Fibroblast of villous mesenchyme (primary cell): ENCODE measurements at places on chromosomes 7 and 10. TPM values are rescaled to one million over a fixed set of nuclear protein-coding genes. Genes with fewer than 3 reads are reported as not detected.

Gene CTAGE8
- total RNA-seq: 0.43 TPM in 1 of 2 replicates, not detected in the other

- DNase-seq: no peak
Measured at GRCh38 chr7:35685781-35686180, 9.2 kb downstream of the HERPUD2 start.

DNA sequence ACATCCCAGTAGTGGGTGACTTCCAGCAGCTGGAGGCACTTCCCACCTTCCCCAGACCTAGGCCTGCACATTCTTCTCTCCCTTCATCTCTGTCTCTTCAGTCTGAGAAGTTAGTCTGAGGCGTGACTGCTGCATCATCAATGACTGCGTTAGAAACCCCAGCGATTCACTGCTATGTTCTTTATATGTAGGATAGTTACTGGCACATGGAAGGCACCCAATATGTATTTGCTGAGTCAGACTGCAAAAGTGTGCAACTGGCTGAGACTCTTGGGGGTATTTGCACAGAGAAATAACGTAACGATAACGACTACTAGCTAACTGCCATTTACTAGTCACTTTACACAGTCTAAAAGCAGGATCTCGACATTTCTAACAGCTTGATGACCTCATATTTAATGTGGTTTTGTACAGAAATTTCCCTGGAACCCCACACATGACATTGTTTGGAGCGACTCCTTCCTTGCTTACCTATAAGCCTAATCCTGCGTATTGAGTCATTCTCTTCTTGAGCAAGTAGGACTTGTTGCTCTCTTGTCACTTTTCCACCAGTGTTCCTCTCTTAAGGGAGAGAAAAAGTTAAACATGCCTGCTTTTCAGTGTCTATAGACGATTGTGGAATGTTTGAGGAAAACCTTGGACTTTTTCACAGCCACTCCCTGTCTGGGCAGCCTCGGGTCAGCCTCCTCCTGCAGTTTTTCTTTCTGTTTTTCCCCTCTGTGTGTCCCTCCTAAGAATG lies 45.5 kb downstream of the THNSL1 start:
- peak; percentile 10 for DNase-seq

GRCh38 chr7:74656441-74656836 lies 1.1 kb upstream of the GTF2I start:
- DNase-seq: peak; percentile 30

GRCh38 chr10:78768876-78769275 lies 299.9 kb upstream of the ZMIZ1 start:
- DNase-seq: no peak

Gene CRYGN
- under 0.01 TPM in 1 of 2 replicates, not detected in the other for total RNA-seq

DNA sequence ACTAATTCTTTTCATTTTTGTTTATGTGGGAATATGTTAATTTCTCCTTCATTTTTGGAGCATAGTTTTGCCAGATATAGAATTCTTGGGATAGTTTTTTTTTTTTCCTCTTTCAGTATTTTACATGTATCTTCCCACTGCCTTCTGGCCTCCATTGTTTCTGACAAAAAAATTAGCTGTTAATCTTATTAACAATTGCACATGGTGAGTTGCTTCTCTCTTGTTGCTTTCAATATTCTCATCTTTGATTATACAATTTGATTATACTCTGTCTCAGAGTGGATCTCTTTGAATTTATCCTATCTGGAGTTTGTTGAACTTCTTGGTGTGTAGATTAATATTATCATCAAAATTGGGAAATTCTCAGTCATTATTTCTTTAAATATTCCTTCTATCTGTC lies 41.4 kb upstream of the HABP2 start:
- no peak for DNase-seq

Gene CRTAC1
- not detected in 2 replicates for total RNA-seq

GRCh38 chr10:78568620-78569019 lies 500.1 kb upstream of the ZMIZ1 start:
- no peak for DNase-seq

GRCh38 chr10:123519861-123520260 lies 146.3 kb upstream of the GPR26 start:
- no peak for DNase-seq

GRCh38 chr7:50292165-50292757 lies 12.3 kb upstream of the IKZF1 start:
- DNase-seq: no peak

DNA sequence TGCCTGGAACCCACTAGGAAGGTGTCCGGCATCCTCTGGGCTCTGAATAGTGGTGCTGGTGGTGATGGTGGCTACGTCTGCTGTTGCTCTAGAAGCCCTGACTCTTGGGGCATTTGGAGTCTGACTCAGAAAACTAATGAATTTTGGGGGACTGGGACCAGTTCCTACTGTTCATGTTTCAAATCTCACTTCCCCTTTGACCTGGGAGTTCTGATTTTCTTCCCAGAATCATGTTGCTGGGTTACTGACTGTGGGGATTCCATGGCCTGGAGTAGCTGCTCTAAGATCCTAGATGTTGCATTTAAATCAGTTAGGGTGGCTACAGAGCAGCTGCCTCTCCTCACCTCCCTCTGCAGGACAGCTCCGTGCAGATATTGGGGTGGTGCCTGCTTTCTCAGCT lies 3.2 kb downstream of the TSPAN33 start:
- DNase-seq: no peak

GRCh38 chr10:112996462-112996861 lies 46.4 kb downstream of the TCF7L2 start:
- DNase-seq: no peak

DNA sequence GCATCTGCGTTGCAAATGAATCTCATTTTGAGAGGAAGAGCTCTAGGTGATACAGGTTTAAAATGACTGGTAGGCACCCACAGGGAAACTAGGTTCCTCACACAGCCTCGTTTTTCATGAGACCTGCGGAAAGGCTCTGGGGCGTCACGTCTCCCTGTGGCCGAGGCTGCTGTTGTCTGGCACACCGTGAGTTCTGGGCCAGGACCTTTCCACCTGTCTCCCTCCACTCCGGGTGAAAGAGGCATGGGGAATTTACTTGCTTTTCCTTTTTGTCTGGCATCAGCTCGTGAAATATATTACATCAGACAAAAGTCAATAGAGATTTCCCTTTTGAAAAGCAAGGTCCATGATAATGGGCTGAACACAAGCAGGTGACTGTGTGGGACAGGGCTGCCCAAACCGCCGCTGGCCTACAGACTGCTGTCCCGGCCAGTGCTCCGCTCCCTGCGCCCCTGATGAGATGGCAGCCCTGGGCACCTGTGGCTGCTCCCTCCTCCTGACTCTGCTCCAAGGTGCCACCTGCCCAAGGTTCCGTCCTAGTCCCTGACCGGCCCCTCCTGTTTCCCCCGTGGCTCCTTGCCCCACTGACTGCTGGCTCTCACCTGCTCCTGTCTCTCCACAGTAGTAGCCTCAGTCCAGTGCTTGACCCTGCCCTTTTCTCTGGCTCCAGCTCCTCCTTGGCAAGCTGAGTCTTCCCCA lies 109.6 kb downstream of the NKX6-2 start:
- no peak for DNase-seq

DNA sequence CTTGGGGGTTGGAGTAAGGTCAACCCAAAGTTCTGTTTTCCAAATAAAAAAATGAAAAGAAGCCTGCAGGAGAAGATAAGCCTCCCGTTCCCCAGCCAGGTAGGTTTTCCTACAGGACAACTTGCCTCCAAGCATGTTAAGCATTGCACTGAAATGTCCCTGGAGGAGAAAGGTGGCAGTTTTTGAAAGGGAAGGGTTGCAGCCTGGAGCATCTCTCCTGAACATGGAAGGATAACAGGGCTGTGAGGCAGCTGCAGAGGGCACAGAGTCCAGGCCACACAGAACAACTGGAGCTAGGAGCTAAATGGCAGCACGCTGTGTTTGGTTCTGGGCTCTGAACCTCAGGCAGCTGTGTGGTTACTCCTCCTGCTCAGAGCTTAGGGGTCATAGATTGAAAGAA lies 452.9 kb downstream of the TCERG1L start:
- no peak for DNase-seq

Gene PSD
- total RNA-seq: 1.6 and 2.2 TPM in 2 replicates

DNA sequence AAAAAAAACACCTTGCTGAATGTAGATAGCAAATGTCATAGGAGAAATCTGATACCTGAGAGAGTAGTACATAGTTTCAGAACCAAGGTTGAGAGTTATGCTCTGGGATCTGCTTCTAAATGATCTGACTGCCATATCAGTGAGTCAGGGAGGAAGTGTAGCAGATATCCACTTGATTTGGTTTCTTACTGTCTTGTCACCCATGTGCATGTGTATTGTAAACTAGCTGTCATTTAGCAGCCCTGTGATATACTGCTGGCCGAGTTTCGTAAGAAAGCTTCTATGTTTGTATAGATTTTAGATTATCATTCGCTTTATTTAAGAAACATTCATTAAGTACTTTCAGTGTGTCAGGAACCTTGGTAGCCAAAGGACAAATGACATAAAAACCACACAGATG lies 42.0 kb downstream of the SP4 start:
- DNase-seq: peak; percentile 18

DNA sequence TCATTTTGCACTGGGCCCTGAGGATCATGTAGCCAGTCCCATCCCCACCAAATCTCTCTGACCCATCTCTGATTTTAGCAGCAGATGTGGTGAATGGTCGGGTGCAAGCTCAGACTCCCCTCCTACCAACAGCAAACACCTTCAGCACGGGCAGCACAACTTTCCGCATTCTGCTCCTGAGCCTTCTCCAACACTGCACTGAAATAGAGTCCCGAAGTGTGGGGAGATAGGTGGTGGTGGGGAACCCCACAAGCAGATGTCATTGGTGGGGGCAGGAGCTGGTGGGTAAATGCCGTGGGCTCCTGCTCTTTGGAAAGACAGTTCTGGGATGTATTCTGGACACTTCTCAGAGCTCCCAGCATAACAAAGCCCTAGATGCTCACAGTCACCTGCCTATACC lies 9.6 kb upstream of the CTBP2 start:
- no peak for DNase-seq

Gene COBL
- under 0.01 TPM in 1 of 2 replicates, not detected in the other for total RNA-seq

Gene GOLGA7B
- total RNA-seq: under 0.01 TPM in 1 of 2 replicates, not detected in the other

GRCh38 chr7:121272676-121273075 lies 56.1 kb upstream of the WNT16 start:
- DNase-seq: no peak

DNA sequence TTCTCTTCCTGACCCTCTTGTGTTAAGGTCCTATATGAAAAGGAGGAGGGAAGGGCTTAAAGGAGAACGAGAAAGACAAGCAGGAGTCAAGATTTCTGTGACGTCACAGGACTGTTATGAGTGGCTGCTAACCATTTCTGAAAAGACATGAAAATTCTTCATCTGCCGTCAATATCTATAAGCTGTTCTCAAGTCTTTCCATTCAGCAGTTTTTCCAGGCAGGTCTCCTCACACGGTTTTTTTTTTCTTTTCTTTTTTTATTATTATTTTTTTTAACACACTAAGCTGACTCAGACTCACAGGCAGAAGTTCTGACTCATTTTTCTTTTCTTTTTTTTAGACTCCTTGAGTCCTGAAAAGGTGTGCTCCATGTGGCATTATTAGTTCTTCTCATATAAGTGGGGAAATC lies 72.0 kb downstream of the DGKI start:
- no peak for DNase-seq

GRCh38 chr7:150340024-150340749 lies 1.2 kb downstream of the RARRES2 start:
- DNase-seq: peak; percentile 69

GRCh38 chr7:157472311-157473050 lies 135.7 kb downstream of the DNAJB6 start:
- no peak for DNase-seq

GRCh38 chr7:92613214-92613613 lies 23.0 kb upstream of the FAM133B start:
- DNase-seq: no peak

GRCh38 chr10:64086083-64086767 lies 565.0 kb downstream of the REEP3 start:
- no peak for DNase-seq

GRCh38 chr10:70777063-70777875 lies 7.9 kb downstream of the TBATA start:
- no peak for DNase-seq
